Activated naive CD4-positive, alpha-beta T cell (primary cell): ENCODE measurements at places on chromosomes 5 and 9.

DNA sequence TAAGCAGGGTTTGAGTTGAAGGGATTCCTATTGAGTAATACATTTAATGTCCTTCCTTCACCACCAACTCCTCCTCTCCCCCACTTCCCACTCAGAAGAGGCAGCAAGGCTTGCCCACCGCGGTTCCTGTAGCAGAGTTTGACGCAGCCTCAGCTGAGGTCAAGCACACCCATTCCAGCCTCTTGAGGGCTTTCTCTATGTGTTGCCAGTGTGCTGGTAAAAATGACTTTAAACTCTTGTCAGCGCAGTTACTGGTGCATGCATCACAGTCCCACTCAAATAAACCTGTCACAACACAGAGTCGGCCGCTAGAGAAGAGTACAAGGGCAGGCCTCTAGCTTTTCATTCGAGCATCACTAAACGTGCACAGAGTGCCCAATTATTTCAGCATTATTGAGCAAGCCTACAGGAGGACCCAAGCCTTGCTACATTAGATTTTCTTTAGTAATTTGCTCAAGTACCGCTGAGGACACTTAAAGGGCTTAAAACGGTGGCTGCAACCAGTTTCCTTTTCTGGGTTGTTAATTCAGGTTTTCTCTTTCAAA is 79.6 kb downstream of the TLE4 start:
- no peak for DNase-seq

- no peak for DNase-seq
Measured at GRCh38 chr9:105373723-105374122, 74.1 kb upstream of the FSD1L start.

GRCh38 chr5:108521011-108521700 is 139.3 kb upstream of the FBXL17 start:
- DNase-seq = no peak

GRCh38 chr9:75612205-75612604 is 278.3 kb upstream of the PCSK5 start:
- no peak for DNase-seq

GRCh38 chr5:157750320-157750719 is 6.8 kb downstream of the LSM11 start:
- no peak for DNase-seq

DNA sequence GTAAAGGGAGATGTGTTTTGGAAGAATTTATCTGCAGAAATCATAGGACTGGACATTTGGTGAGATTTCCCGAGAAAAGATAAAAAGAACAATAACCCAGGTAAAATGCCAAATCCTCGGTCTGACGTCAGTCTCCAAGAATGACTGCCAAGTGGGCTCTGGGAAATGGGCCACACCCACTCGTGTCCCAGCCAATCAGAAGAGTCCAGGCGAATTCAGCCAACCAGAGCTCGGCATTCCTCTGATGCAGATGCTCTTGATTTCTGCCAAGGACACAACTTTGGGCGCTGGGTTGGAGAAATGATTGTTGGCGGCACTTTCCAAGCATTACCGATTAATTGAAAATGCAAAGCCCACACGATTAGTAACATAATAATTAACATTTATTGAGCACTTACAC is 73.3 kb downstream of the FGF18 start:
- no peak for DNase-seq

GRCh38 chr5:87762631-87763030 is 349.9 kb upstream of the CCNH start:
- no peak for DNase-seq

DNA sequence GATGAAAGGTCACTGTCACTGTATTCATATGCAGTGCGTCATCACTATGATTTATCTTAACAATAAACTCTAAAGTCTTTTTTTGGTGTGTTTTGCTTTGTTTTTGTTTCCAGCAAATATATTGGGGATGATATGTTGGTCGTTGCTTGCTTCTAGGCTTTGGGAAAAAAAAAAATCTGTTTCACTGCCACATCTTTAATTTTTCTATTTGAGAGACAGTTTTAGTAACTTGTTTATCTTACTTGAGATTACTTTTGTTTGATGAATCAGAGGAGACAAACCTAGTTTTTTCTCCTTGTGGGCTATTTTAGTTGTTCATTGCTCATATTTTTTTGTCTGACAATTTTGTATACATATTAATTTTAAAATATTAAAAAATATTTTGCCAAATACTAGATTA is 19.4 kb downstream of the CWC27 start:
- DNase-seq = no peak

DNA sequence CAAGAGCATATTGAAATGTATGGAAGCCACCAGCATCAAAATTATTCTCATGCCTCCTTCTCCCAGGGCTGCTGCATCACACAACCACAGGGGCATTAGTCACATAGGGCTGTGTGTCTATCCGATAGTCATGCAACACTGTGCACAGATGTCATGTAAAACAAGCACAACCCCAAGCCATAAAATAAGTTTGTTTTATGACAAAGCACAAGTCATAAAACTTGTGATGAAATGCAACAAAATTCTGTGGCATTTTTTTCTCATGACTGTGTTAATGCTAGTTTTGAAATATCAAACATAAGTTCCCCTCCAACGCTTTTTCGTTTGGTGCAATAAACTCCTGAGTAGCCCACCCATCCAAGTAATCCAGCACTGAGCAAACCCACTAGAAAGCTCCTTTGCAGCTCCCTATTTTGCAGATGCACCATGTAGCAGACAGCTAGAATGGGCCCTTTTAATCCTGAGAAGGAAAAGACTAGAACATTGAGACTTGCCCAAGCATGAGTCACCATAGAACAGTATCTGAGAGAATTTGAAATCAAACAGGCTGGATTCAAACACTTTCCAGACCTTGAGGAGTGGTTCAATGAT is 93.3 kb upstream of the ZNF366 start:
- no peak for DNase-seq

DNA sequence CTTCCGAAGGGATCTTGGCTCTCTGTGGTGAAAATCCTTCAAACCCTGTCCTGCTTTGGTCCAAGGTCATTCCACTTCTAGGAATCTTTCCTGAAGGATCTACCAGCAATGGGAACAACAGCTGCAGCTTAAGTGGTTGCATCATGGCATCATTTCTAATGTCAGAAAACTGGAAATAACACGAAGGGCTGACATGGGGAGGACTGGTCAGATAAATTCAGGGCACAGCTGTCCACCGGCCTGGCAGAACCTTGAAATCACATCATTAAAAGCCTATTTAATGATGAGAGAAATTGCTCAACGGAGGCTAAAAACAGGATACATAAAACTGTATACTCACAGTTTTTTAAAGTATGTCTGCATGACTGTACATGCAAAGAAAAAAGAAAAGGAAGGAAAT is 28.3 kb downstream of the OLFML2A start:
- DNase-seq = no peak

DNA sequence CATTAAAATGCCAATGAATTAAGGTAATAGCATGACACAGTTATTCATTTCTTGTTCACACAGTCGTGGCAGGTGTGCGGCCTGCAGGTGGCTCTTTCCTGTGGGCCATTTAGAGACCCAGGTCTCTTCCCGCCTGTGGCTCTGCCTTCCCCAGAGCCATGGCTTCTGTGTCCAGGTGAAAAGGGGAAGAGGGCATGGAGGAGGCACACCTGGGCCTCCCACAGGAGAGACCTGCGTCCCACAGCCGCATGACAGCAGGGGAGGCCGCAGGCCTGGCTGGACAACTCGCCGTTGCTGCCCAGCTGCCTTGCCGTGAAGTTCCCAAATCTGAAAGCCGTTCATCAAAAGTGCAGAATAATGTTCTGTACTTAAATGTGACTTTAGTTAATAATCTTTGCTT is 14.4 kb upstream of the PLEKHG4B start:
- no peak for DNase-seq

- DNase-seq = no peak
Measured at GRCh38 chr9:111828193-111828592, 33.5 kb upstream of the SHOC1 start.

- DNase-seq = no peak
Measured at GRCh38 chr5:10633271-10634049, 69.6 kb downstream of the ANKRD33B start.

DNA sequence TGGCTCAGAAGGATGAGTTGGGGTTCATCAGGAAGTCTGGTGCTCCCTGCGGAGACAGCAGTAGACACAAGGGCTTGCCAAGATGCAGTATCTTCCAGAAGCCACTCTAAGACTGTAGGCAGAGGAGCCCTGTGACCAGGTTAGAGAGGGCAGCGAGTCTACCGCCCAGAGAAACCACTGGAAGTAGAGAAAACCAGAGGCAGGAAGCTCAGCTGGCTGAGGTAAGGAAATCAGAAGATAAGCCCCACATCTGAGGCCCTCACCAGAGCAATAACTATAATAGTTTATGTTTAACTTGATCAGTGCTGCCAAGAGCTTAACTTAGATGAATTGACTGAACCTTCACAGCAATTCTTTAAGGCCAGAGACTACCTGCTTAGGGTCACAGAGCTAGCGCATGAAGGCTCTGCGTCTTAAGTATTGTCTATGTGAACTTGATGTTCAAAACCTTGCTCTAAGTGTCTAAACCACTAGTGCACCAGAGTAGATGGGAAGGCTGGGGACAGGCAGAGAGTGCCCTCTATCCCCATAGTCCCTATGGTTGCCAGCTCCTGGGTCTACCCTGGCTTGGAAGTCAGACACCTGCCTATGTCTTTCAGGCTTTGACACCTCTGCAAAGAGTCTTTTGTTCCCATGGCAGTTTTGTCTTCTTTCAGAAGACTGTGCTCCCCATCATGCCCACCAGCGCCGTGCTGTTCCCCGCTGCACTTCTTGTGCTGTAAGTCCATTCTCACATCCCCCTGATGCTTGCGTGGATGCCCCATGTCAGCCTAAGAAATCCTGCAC is 228.2 kb upstream of the KLF4 start:
- DNase-seq = no peak

- DNase-seq = no peak
Measured at GRCh38 chr5:8247049-8247899, 378.3 kb downstream of the MTRR start.

DNA sequence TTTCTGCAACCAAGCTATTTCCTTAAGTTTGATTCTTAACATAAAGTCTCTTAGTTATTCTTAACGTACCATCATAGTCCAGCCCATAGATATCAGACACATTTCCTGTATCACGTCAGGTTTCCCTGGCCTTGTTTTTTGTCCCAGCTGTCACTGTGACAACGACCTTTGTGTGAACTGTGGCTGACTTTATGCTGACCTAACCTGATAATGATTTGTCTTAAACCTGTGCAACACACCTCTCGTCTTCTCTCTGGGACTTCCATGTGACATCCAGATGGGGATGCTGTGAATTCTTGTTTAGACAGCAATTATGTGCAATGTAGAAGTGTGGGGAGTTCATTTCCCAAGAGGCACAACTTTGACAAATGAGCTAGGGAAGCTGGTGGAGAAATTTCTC is 662.8 kb downstream of the PTPRD start:
- no peak for DNase-seq

DNA sequence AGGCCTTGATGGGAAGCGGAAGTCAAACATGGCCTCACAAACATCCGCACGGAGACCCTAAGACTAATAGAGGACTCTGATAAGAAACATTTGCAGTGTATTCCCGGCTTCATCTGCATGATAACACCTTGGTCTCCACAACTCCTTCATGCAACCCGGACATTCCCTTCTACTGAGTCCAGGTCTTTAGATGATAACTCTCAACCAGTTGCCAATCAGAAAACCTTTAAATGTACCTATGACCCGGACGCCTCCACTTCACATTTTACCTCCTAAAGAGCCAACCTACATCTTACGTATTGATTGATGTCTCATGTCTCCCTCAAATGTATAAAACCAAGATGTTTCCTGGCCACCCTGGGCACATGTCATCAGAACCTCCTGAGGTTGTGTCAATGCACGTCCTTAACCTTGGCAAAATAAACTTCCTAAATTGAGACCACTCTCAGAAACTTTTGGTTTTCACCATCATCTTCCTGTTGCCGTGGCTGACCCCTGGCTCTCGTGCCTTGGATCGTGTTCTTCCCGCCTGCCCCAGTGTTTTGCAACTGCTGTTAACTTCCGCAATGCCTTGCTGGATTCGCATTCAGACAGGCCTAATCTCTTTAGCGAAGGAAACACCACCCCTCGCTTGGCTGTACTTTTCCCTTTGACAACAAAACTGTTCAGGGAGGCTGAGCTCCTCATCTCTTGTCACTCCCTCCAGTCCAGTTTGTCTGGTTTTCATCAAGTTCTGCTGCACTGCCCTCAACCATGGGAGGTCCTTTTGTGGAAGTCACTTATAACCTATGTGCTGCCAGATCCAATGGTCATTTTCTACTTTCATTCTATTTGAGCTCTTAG is 1.1 kb upstream of the DAP start:
- no peak for DNase-seq

DNA sequence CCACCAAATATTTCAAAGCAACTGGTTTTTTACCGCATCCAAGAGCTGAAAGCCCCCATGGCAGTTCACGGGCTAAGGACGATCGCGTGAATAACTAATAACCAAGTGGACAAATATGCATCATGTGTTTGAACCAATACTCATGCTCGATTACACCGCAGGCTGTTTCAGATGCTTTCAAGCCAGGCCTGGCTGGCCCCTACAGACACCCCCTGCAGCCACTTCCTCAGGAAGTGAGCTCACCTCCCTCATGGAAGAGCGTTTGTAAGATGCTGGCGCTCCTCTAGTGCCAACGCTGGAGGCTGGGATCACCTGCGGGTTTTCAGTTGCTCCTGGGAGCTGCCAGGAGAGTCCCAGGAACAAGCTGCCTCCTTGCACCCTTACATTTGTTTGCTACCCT is 53.9 kb upstream of the PTCH1 start:
- DNase-seq = no peak

DNA sequence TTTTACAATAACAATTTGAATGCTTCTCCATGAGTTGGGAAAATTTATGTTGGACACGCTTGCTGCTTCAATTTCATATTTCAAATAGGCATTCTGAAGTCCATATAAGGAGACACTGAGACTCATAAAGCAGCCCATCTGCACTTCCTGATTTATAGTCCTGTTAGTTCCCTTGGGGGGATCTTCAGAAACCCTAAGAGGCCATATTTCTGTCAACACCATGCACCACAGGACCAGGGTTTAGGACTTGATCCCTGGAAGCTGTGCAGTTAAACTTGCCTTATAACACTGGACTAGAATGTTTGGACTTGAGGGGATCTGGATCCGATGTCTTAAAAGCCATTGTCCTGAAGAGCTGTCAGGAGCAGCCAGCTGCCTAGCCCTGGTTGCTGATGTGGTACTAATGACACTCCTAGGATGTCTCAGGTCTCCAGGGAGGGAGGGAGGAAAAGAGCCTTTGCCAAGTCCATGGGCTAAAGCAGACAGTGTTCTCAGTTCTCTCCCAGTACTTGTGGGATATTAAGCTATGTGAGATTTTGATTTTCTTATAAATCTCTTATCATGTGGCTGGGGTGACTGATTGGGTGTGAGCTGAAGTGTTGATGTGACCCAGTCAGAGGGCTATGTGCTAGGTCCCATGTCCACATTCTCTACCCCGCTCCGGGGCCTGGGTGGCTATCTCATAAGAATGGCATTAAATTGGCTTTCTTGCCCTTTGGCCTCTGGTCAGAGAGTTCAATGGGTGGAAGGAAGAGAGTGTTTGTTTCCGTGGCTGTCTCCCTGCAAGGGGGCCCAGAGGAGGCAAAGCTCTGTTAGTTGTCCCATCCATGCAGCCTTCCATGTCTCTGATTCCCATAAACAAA is 399.8 kb downstream of the OSTF1 start:
- no peak for DNase-seq

GRCh38 chr9:124202447-124202971 is 55.2 kb upstream of the NEK6 start:
- no peak for DNase-seq
